ENCODE measurements at places on chromosomes 13 and 19. TPM values are rescaled to one million over a fixed set of nuclear protein-coding genes. Genes with fewer than 3 reads are reported as not detected.

ACP5 gene
- total RNA-seq = 0.38 TPM

ZNF568 gene
- total RNA-seq = 0.99 TPM

ERICH6B gene
- total RNA-seq = not detected

RINL gene
- total RNA-seq = 2.5 TPM

JAK3 gene
- 0.19 TPM for total RNA-seq

IFI30 gene
- total RNA-seq = 16.0 TPM

ZMYM2 gene
- total RNA-seq = 17.1 TPM

ZNF723 gene
- not detected for total RNA-seq
